ENCODE measurements at places on chromosomes 6 and 20.

DNA sequence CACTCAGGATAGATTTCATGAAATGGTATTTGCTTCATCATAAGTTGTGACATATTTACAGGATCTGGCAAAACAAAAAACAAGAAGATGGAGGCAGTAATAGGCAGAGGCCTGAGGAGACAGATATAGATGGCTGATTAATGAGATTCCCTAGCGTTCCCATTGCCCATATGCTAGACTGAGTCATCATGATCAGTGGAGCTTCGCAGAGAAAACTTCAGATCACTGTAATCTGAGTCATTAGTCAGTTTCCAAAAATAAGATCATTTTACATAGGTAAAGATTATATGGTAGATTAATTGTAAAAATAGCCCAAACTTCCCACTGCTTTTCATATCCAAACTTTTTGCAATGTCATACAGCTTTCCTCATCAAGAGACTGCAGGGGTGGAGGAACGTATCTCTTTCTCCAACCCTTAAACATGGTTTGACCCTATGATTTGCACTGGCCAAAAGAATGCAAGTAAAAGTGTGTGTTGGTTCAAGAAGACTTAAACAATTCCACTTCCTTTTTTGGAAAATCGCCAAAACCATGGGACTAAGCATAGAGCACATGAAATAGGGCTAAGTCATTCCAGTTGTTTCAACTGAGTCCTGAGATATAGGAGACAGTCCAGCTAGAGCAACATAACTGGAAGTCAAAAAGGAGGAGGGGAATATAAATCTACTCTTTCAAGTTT lies 626.0 kb downstream of the RNF144B start:
- no peak for DNase-seq

- DNase-seq, result no peak
Measured at GRCh38 chr20:3729811-3730540, 2.5 kb upstream of the HSPA12B start.

DNA sequence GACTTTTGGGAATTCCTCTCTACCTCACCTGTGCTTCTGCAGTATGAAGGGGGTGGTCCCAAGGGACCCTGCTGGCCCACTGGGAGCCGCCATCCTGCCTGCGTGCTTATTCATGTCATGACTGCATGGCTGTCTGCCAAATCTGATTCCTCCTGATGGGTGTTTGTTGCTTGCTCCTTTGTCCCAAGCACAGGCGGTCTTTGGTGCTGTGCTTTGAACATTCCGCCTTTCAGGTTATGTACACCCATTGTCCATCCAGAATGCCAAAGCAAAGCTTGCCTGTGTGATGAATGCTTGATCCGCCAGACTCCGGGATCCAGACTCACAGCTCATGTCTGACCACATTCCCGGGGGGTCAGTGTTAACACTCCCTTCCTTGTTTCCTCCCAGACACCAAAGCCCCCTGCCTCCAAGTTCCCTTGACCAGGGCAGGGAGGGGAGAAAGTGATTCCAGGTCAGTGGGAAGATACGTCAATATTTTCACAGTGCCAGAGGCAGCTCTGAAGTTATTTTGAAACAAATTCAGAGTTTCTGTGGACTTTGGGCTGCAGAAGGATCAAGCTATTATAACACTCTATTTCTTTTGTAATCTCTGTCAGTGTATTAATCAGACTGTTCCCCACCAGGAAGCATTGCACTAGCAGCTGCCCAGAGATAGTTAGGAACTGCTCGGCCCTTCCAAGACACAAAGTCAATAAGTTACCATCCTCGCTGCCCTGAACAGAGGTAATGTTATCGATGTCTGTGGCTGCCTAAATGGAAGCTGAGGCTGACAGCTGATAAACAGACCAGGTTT lies 9.5 kb downstream of the DAAM2 start:
- DNase-seq, result no peak

DNA sequence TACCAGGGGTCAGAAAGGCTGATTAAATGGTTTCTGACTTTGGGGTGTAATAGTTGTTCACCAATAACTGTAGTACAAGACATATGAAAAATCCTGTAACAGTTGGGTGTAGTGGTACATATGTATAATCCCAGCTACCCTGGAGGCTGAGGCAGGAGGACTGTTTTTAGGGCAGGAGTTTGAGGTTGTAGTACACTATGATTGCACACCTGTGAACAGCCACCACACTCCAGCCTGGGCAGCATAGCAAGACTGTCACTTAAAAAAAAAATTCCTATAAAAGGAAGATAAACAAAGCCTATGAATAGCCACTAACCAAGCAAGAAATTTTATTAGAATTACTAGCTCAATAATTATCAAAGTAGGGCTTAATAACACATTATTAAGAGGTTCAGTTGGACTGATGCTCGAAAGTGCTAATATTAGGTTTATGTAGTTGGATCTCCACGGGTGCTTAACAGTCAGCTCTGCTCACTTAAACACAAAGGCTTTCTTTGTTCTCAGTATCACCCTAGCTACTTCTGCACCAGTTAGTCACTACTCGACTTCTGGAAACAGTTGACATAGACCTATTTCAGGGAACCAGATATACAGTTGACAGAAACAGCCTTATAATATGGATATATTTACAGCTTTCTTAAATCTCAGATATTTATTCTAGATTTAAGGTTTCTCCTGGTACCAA lies 113.0 kb downstream of the MTFR2 start:
- no peak for DNase-seq

DNA sequence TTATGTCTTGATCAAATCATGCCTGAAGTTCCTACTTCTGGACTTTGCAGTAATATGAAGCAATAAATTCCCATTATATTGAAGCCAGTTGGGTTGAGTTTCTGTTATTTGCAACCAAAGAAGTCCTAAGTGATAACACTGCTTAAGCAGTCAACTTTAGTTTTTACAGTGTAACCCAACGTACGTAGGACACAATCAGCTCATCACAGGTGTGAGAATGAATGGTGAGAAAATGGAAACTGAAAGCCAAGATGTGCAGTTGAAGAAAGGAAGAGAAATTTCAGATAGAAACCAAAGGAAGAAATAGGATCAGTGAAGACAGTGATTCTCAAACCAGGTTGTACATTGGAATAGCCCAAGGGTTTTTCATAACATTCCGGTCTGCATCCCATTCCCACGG lies 211.4 kb upstream of the ZFP64 start:
- DNase-seq, result no peak

DNA sequence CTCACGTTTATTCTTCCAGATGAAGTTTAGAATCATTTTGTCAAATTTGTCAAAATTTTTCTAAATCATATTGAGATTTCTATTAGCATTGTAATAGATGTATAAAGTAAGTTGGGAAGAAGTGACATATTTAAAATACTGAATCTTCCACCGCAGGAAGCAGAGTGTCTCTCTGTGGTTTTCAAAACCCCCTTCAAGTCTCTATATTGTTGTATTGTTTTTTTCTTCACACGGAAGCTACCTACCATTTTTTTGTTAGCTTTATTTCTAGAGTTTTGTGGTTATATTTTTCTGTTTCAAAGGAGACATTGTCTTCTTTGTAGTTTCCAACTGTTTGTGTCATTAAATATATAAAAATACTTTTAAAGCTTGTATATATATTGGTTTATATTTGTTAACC lies 188.6 kb downstream of the ZDHHC14 start:
- no peak for DNase-seq

DNA sequence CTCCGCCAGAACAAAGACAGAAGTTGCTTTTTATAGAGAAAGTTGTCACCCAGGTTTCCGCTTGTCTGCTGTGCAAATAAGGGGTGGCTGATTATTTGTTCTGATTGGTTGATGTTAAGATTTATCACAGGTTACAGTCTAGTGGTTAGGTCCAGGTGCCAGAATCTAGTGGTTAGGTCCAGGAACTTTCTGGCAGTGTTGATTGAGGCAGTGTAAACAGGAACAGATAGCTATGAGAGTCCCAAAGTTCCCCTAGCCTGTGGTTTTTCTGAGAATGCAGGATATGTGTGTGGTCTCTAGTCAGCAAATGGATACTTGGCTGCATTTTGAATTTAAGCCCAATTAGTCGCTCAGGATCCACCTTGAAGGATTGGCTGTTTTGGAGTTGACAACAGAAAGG lies 148.0 kb downstream of the TMEM200A start:
- DNase-seq, result no peak

GRCh38 chr6:29678114-29678513 lies 2.8 kb downstream of the ZFP57 start:
- DNase-seq, result no peak

DNA sequence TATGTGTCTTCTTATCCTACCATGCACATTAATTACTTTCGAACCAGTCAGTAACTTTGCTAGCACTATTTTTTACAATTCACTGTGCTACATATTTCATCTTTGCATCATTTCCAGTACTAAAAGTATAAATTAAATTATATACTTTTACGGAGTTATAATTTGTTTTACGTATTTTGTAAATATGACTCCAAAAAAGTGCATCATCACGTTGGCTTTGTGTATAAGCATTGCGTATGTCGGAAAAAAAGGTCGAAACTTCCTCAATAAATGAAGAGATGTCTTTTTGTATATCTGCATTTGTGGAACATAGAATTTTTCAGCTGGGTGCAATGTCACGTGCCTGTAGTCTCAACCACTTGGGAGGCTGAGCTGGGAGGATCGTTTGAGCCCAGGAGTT lies 52.0 kb downstream of the USP49 start:
- no peak for DNase-seq

DNA sequence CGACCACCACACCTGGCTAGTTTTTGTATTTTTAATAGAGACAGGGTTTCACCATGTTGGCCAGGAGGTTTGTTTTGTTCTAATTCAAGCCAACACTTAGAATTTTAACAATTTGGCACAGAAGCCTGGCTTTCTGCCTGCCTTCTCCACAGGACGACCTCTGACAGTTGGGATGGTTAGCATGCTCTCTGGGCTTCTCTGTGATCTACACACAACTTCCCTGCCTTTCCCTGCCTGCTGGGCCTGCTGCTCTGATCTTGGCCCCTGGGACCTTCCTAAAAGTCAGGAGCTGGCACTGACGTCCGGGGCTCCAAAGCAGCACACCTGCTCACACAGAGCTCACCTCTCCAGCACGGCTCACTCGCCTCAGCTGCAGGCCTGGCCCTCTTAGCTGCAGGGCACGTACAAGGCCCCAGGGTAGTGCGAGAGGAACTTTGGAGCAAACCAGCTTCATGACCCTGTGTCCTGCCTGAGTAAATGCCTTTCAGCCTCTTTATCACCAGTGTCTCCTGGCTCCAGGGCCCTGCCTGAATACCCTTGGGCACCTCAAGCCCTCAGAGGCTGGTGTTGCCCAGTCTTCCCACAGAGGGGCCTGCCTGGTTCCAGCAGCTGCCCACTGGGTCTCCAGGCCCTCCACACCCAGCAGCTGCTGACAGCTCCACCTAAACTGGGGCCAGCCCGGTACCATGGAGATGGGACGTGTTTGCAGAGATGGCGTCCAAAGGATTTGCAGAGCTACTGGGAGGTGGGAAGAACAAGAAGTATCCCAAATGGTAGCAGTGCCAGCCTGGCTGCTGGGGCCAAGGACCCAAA lies 96.0 kb downstream of the PSMB1 start:
- DNase-seq, result no peak

DNA sequence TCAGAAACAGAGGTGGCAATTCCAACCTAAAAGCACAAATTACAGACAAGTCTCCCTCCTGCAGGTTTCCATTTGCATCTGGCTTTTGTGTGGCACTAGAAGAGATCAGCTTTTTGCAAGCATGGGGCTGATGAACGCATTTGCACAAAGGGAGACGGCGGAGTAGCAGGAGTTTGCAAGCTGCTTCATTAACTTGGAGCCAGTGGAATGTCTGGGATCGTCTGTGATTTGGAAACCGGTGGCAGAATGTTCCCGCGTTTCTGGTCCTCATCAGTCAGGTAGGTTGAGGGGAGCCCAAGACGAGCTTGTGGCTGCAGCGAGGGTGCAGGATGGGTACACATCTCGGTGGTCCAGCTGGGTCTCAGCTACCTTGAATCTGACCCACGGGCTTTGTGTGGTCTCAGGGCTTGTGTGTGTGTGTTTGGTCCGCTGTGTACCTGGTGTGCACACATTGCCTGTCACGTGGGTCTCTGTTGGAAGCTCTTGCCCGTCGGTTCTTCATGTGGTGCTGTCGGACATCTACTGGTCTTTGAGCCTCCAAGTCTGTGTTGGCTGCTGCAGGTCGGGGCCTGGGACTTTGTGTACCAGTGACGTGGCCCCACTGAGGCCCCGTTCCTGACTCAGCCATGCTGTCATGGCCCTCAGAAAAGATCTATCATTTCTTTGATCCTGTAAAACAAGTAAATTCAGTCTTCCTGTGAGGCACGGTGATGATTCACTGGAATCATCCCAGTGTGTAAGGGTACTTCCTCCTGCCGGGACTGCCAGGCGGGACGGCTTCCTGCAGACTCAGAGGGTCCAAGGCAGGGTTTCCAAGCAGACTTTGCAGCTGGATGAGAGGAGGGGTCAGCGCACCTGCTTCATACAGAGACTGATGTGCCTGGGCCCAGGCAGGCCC lies 12.4 kb upstream of the MYT1 start:
- no peak for DNase-seq

DNA sequence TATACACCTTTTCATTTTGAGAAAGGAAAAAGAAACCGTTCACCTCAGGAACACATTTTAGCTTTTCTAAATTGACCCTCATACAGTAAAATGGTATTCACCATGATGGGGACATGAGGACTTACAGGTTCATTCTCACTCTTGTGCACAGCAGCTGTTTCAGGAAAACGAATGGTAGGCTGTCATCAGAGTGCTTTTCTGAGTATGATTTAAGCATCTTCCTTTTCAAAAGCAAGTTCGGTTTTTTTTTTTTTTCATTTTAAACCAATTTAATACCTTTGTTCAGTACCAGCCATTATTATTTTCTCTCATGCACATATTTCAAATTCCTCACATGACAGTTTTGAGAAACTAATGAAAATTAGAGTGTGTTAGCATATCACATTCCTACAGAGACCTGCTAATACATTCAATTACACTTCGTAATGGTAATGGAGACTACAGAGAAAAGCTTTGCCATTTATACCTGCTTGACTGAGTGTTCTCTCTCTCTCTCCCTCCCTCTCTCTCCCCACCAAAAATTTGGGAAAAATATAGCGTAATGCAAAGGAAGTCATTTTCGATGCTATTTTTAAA lies 129.2 kb downstream of the SAMD5 start:
- DNase-seq, result no peak

GRCh38 chr6:119594907-119595306 lies 245.3 kb upstream of the MAN1A1 start:
- DNase-seq, result no peak

GRCh38 chr6:90005048-90005827 lies 111.0 kb downstream of the GJA10 start:
- DNase-seq, result no peak

GRCh38 chr20:50312682-50313521 lies 122.3 kb downstream of the CEBPB start:
- no peak for DNase-seq
